ENCODE measurements at places on chromosomes 4 and X.
A peak's percentile ranks its signal among the peaks of the same experiment; 100 is the strongest.

GRCh38 chr4:1201851-1202525 is 29.6 kb upstream of the SPON2 start:
- peak; percentile 61 for DNase-seq

DNA sequence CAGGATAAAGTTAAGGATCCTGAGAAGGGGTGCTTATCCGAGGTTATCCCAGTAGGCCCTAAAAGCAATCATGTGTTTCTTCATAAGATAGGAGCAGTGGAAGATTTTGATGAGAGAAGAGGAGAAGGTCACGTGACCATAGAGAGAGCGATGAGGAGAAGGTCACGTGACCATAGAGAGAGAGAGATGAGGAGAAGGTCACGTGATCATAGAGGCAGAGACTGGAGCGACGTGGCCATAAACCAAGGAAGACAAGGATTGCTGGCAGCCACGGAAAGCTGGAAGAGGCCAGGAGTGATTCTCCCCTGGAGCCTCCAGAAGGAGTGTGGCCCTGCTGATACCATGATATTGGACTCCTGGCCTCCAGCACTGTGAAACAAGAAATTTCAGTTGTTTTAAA is 38.4 kb upstream of the ZNF518B start:
- DNase-seq: no peak

GRCh38 chr4:385934-386707 is 48.5 kb downstream of the ZNF141 start:
- no peak for DNase-seq

- no peak for DNase-seq
Observed at GRCh38 chr4:81850701-81851100, 379.0 kb upstream of the RASGEF1B start.

GRCh38 chr4:111506706-111507105 is 638.5 kb upstream of the FAM241A start:
- DNase-seq: peak; percentile 84
